ENCODE measurements at places on chromosomes 1 and 21. TPM values are rescaled to one million over a fixed set of nuclear protein-coding genes. Genes with fewer than 3 reads are reported as not detected.

CACNA1S gene
- polyA plus RNA-seq = not detected

KRTAP12-4 gene
- polyA plus RNA-seq = not detected

NTMT2 gene
- not detected for polyA plus RNA-seq

AZIN2 gene
- polyA plus RNA-seq = 6.7 TPM

FHAD1 gene
- polyA plus RNA-seq = not detected

DEPDC1 gene
- polyA plus RNA-seq = not detected

- no peak for DNase-seq
Observed at GRCh38 chr1:60575326-60575977, 501.9 kb upstream of the C1orf87 start.

DNA sequence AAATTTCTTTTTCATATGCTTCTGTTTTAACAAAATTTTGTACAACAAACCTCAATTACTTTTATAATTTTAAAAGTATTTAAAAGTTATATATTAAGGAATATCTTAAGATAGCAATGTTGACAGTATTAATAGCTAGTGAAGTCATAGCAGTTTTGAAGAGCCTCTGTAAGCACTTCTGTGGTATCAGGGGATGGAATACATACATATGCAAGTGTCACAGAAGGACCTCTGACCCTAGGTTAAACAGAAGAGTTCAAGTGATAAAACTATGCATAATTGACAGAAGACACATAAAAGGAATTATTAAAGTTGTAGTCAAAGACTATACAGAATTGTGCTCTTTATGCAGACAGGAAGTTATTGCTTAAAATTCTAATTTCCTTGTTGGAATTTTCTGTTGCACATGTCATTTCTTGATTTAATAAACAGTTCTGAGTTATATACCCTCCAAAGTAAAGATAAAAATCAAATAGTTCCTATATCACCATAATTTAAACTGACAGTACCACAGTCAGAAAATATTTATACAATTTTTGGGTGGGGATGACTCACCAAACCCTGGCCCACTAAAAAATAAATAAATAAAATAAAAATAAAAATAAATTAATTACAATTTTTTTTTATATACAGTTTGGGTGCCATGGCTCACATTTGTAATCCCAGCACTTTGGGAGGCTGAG, 27.1 kb downstream of the IPP start:
- DNase-seq = no peak

GRCh38 chr21:24220446-24220845, 1386.8 kb downstream of the MRPL39 start:
- DNase-seq = no peak

Measured in CD4-positive, alpha-beta memory T cell (primary cell).